Sigmoid colon (tissue), 7 donors: ENCODE measurements at places on chromosomes 4 and X.

GRCh38 chr4:176949029-176949428, 156.3 kb upstream of the VEGFC start:
- DNase-seq: no peak

- DNase-seq: no peak
These were observed 367.2 kb downstream of the BMPR1B start for GRCh38 chr4:95124906-95125504.

DNA sequence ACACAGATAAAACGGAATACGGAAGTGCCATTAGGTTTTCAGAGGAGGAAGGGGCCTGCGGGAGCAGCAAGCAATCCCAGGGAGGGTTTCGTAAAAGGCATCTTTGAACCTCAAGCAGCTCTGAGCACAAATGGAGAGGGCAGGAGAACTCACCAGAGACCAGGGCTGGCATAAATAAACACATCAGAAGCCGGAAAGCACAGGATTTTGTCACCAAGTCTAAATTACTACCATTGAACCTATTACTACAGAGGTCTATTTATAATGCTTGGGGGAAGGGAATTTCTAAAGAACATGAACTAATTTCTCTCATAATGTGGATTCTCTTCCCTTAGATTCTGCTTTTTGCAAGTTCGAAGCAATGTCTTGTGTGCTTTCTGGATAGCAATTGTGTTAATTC, 39.6 kb upstream of the MBTPS2 start:
- no peak for DNase-seq

GRCh38 chr4:102780476-102781144, 19.8 kb upstream of the MANBA start:
- DNase-seq: no peak

- no peak for DNase-seq
These were observed 575.7 kb downstream of the SPOCK3 start for GRCh38 chr4:166658585-166658984.

DNA sequence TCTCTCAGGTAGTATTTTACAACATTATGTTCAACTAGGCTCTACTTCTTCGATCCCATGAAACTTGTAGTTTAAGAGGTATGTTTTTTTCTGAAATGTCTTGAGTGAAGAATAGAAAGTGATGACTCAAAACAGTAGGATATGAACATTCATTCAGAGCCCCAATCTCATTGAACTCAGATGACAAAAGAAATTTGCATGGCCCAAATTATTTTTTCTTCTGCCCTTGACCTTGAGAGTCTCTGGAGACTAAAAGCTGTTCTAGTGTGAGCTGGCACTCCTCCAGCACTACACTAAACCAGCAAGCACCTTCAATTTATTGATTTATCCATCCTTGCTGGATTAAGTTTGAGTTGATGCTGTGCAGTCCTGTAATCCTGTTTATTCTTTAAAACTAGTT, 4.0 kb downstream of the DCLK2 start:
- DNase-seq: no peak

DNA sequence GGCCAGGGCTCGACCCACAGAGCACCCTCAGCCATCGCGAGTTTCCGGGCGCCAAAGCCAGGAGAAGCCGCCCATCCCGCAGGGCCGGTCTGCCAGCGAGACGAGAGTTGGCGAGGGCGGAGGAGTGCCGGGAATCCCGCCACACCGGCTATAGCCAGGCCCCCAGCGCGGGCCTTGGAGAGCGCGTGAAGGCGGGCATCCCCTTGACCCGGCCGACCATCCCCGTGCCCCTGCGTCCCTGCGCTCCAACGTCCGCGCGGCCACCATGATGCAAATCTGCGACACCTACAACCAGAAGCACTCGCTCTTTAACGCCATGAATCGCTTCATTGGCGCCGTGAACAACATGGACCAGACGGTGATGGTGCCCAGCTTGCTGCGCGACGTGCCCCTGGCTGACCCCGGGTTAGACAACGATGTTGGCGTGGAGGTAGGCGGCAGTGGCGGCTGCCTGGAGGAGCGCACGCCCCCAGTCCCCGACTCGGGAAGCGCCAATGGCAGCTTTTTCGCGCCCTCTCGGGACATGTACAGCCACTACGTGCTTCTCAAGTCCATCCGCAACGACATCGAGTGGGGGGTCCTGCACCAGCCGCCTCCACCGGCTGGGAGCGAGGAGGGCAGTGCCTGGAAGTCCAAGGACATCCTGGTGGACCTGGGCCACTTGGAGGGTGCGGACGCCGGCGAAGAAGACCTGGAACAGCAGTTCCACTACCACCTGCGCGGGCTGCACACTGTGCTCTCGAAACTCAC, 3.6 kb downstream of the MID1IP1 start:
- peak; percentile 65 for DNase-seq

DNA sequence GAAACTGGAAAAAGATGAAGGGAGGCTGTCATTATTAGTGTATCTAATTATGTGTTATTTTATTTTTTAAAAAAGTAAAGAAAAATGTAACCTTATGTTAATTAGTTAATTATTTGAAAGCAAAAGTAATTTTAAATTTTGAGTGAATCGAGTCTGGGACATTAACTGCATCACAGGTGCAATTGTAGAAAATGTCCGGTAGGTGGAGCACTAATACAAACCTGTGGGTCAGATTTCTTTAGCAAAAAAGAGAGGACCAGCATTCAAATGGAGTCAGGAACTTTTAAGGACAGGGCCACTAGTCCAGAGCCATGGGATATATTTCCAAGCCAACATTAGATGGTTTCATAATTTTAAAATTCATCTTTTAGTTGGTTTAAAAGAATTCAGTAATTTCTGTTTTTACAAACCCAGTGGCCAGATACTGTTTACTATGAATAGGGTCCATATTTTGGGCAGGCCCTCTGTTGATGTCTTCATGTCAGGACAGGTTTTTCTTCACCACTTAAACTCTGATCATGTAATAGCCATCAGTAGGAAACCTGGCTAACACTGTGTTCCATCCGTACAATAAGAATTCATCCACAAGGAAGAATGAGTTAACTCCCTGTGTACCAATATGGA, 27.2 kb downstream of the BST1 start:
- DNase-seq: no peak

DNA sequence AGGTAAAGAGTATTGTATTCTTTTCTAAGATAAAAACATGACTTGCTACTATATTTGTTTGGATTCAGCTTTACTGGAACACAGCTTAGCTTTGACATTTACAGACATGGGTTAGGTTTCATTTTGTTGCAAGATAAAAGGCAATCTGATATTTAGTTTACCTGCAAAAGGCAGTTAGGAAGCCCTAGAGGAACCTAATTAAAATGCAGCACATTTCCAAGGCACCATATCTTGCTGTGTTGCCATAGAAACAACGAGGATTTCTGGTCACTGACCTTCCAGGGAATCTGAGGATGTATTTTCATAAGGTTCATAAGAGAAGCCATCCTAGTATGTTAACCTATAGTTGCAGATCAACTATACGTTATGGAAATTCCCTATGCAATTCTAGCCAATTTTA, 116.0 kb downstream of the SNCA start:
- no peak for DNase-seq

DNA sequence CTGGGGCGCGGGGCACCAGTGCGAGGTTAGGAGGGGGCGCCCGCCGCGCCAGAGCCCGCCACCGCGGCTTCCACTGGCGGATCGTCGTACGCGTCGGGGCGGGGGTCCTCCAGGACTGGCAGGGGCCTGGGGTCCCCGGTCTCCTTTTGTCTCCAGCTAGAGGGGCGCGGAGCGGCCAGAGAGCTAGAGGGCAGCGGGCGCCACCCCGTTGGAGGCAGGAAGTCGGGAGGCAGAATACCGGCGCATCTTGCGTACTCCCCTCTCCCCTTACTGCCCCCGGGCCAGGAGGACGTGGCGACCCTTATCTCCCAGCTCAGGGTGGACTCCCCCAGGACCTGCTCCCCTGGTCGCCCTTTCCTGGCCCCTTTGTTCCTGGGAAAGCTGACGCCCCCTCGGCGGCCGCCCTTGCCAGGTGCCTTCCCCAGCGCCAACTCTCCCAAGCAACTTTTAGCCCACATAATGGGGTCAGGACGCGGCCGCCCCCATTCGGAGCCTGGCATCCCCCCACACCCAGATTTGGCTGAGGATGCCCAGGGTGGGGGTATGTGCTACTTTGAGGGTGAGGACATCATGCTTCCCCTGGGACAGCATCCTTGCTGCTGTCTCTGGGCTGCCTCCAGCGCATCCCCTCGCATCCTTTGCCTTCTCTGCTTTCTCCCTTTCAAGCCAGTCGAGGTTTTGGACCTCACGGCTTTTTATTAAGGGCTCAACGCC, 933 bp downstream of the CNKSR2 start:
- no peak for DNase-seq

DNA sequence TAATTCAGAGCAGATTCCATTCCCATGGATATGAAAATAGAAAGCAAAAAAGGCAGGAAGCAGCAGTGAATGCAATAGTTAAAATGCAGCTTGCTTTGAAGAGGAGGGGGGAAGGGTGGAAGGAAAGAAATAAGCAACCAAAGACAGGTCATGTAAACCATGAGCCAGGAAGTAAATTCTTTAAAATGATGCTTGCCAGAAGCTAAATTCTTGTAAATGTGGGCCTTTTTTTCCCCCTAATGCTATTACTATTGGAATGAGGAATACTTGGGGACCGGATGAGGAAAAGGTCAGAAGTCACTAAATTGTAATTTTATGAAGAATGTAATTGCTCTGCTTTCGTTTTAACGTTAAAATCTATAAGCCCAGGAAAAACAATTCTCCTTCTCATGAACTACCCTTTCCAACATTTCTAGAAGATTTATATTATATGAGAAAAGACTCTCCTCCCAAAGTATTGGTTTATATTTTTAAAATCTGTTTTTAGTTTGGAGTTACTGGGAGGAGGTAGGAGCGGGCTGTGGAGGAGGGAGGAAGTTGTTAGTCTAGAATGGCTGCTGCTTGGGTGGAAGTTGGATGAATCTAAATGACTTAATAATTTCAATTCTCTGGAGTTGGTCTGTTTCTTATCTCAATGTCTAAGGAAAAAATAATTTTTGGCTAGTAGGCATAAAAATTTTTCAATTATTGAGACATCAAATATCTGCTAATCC, 77.6 kb upstream of the PCDH18 start:
- no peak for DNase-seq
